Thyroid gland (tissue), 4 donors: ENCODE measurements at places on chromosomes 5 and 9. TPM values are rescaled to one million over a fixed set of nuclear protein-coding genes. Genes with fewer than 3 reads are reported as not detected.

DNA sequence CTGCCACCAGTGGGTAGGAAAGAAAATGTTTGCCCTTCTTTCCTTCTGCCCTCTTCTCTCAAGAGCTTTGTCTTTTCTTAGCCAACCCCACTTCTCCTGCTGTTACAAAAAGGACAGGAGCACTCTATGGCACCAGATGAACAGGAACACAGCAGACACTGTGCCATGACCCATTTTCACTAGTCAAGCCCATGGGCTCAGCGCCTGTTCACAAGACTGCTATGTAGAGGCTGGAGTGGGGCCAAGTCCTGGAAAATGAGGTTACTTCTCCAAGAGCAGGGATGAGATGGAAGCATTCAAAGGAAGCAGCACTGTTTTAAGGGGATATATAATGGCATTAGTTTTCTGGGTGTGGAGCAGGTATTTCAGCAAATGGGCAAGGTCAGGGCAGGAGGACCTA is 46.8 kb upstream of the GRAMD2B start:
- DNase-seq: peak; percentile 25

GRCh38 chr5:103526164-103526915 is 36.2 kb downstream of the NUDT12 start:
- DNase-seq: no peak

DNA sequence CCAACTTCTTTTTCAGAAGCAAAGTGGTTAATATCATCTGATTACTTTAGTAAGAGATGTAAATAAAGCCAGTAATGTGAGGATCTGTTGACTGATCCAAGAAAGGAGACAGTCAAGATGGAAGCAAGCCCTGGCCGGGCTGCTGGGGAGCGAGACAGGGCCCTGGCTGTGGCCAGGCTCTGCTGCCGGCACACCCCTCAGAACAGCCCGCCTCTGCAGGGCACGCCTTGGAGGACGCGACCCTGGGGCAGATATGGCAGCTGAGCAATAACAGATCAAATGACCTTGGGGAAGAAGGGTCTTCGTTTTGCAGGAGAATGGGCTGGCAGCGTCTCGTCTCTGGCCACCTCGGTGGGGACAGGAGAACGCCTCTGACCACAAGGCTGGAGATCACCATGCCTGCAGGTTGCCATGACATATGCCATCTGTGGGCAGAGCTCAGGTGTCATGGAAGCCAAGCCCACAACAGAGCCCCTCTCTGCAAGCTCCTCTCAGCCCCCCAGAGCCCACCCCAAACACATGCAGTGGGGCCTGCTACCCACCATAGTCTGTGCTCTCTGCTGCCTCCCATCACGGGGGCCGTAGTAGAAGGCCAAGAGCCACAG is 206.5 kb downstream of the FANCC start:
- DNase-seq: no peak

The HMMR gene
- 1.8 TPM for total RNA-seq

The AJM1 gene
- 4.7 TPM for total RNA-seq

The TSLP gene
- 0.11 TPM for total RNA-seq
